ENCODE measurements at places on chromosomes 2 and 18.

DNA sequence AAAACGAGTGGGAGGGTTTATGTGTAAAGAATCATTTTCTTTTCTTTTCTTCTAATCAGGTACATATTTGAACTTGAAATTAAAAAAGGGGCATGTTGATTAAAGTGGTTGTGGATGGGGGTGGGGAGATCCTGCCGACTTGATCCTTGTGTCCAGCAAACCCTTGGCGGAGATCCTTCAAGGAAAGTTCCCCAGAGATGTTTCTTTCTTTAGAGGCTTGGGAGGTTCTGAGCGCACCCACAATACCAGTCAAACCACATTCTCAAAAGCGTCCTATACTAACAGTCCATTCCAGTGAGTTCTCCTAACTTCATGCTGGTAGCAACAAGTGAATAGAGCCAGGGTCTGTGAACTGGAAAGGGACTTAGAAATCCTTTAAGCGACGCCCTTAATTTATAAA is 49.2 kb downstream of the MYCN start:
- no peaks in the 10 kb centered on the region for H3K27me3 ChIP-seq
- no peak overlapping the region for H3K4me3 ChIP-seq
- DNase-seq, result no peak
- no peaks in the 10 kb centered on the region for H3K4me1 ChIP-seq
- no peak overlapping the region for H3K27ac ChIP-seq

DNA sequence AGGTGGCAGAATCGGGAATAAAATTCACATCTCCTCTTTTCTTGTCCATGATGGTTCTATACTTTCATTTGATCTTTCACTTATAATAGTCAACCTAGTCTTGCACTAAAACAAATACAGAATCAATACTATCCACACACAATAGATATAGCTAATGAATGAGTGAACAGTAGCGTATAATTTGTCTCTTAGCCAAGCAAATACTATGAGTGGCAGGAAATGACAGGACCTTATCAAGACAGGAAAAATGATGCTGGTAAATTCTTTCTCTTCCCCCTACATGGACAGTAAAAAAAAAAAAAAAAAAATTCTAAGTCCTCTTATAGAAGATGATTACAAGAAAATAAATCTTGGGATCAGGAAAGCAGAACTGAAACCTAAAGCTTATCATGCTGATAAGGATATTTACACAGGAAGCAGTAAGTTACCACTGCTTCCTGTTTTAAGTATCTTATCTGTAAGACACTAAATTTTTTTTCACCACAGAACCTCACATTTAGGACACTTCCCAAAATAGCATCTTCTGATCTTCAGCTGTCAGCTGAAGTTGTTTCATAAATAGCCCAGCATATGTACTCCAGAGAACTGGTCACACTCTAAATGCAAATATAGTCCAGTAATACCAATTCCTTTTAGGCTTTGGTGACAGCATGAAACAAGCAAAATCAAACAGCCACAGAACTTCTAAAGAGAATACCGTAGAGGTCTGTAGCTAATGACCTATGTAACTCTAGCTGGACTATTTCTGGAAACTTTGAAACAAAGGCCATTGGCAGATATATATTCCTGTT is 27.0 kb downstream of the IRS1 start:
- no peaks in the 10 kb centered on the region for H3K27me3 ChIP-seq
- H3K4me1 ChIP-seq, result peaks cover 29% of the 10 kb centered on the region
- no peak for DNase-seq
- H3K4me3 ChIP-seq, result peak overlapping the region; percentile 45

GRCh38 chr2:32701806-32702205 is 74.0 kb downstream of the TTC27 start:
- no peak for DNase-seq
- H3K27me3 ChIP-seq, result no peaks in the 10 kb centered on the region
- H3K36me3 ChIP-seq, result peaks cover 13% of the 10 kb centered on the region
- H3K27ac ChIP-seq, result no peak overlapping the region

GRCh38 chr2:66239655-66240054 is 195.3 kb upstream of the MEIS1 start:
- H3K4me3 ChIP-seq, result no peak overlapping the region
- H3K36me3 ChIP-seq, result no peaks in the 10 kb centered on the region
- no peak overlapping the region for H3K27ac ChIP-seq
- DNase-seq, result no peak
- no peaks in the 10 kb centered on the region for H3K27me3 ChIP-seq
- H3K4me1 ChIP-seq, result no peaks in the 10 kb centered on the region

- no peak for DNase-seq
- no peaks in the 10 kb centered on the region for H3K4me1 ChIP-seq
- H3K4me3 ChIP-seq, result no peak overlapping the region
- no peaks in the 10 kb centered on the region for H3K27me3 ChIP-seq
- no peaks in the 10 kb centered on the region for H3K36me3 ChIP-seq
Measured at GRCh38 chr18:60391571-60392226, 19.1 kb upstream of the MC4R start.

GRCh38 chr2:168758970-168759820 is 43.2 kb upstream of the NOSTRIN start:
- H3K36me3 ChIP-seq, result no peaks in the 10 kb centered on the region
- no peak overlapping the region for H3K4me3 ChIP-seq
- peaks cover 15% of the 10 kb centered on the region for H3K4me1 ChIP-seq
- no peak overlapping the region for H3K27ac ChIP-seq

Data from activated T-helper 1 cell treated with anti-CD3 and anti-CD28 coated beads, Interleukin-12 subunit alpha, Interleukin-12 subunit beta, Interleukin-2, Interleukin-4 antibody, amounts not matched to agents 30 ng/mL and 10 ng/mL and 1 ng/mL, durations not matched to agents 14 hours and 24 hours and 36 hours (primary cell).